ENCODE measurements at places on chromosomes 3 and 15. TPM values are rescaled to one million over a fixed set of nuclear protein-coding genes. Genes with fewer than 3 reads are reported as not detected.

GRCh38 chr3:30691249-30691880 is 85.0 kb downstream of the TGFBR2 start:
- no peak for DNase-seq
- H3K4me3 ChIP-seq: no peak overlapping the region
- H3K27me3 ChIP-seq: no peaks in the 10 kb centered on the region
- H3K36me3 ChIP-seq: peaks cover 86% of the 10 kb centered on the region
- H3K4me1 ChIP-seq: peaks cover 84% of the 10 kb centered on the region

- H3K36me3 ChIP-seq: no peaks in the 10 kb centered on the region
- no peak for DNase-seq
- H3K4me3 ChIP-seq: no peak overlapping the region
Measured at GRCh38 chr3:55333923-55334322, 153.2 kb downstream of the WNT5A start.

GRCh38 chr3:129645286-129645685 is 38.8 kb upstream of the PLXND1 start:
- no peak overlapping the region for H3K4me3 ChIP-seq
- H3K27me3 ChIP-seq: no peaks in the 10 kb centered on the region
- no peak for DNase-seq
- H3K27ac ChIP-seq: no peak overlapping the region

DNA sequence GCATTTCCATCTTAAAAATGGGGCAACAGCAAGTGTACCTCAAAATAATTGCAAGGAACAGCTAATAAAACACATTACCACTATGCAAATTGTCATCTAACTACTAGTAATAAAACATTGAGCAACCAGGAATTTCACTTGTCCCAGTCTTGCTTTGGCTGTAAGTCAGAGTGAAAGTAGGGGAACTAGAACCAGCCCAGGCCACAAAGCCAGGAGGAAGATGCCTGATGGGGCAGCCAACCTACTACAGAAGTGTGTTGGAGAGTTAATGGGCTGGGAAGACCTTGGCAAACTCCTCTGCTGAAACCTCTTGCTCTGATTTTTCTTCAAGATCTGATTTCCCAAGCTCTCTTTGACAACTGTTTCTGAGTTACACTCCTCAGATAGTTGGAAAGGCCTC is 40.2 kb upstream of the LPP start:
- H3K4me3 ChIP-seq: no peak overlapping the region
- H3K27ac ChIP-seq: no peak overlapping the region
- no peak for DNase-seq
- peaks cover 4% of the 10 kb centered on the region for H3K4me1 ChIP-seq
- no peaks in the 10 kb centered on the region for H3K27me3 ChIP-seq

DNA sequence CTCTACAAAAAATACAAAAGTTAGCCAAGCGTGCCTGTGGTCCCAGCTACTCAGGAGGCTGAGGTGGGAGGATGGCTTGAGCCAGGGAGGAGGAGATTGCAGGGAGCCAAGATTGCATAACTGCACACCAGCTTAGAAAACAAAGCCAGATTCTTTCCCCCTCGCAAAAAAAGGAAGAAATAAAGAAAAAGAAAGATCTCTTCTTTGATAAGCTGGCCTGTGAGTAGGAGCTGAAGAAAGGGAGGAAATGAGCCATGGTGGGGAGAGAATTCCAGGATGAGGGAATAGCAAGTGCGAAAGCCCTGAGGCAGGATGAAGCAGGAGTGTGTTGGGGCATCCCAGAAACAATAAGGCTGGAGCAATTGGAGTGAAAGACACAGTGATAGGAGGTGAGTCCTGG is 24.5 kb upstream of the TOP2B start:
- H3K27me3 ChIP-seq: peaks cover 12% of the 10 kb centered on the region
- no peak overlapping the region for H3K27ac ChIP-seq
- no peak overlapping the region for H3K4me3 ChIP-seq

GOLGA6L4 gene
- 1.0 TPM for total RNA-seq

GRCh38 chr3:55626279-55626665 is 139.2 kb upstream of the WNT5A start:
- H3K4me3 ChIP-seq: no peak overlapping the region
- no peak overlapping the region for H3K27ac ChIP-seq
- no peaks in the 10 kb centered on the region for H3K27me3 ChIP-seq
- no peak for DNase-seq
- no peaks in the 10 kb centered on the region for H3K4me1 ChIP-seq
- H3K36me3 ChIP-seq: no peaks in the 10 kb centered on the region

DNA sequence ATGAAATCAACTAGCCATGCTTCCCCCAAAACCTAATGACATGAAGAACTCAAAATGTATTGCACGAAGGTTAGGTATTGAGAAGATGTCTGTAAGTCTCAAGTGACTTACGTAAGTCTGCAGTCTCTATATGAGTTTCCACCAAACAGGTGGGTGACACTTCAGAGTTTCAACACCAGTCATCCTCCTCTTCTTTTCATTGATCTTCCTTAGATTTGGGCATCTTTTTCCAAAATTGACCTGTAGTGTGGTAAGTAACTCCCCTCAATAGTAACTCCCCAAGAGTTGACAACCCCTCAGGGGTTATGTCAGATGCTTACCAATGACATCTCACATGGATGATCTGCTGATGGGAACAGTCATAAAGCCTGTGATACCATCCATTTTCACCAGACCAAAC is 46.1 kb downstream of the GPR176 start:
- H3K27me3 ChIP-seq: peaks cover 3% of the 10 kb centered on the region
- no peaks in the 10 kb centered on the region for H3K36me3 ChIP-seq
- H3K4me1 ChIP-seq: no peaks in the 10 kb centered on the region
- DNase-seq: no peak

GRCh38 chr15:29880886-29881285 is 58.6 kb upstream of the TJP1 start:
- no peaks in the 10 kb centered on the region for H3K4me1 ChIP-seq
- H3K36me3 ChIP-seq: no peaks in the 10 kb centered on the region
- no peak for DNase-seq
- H3K4me3 ChIP-seq: no peak overlapping the region
- peaks cover 29% of the 10 kb centered on the region for H3K27me3 ChIP-seq

GRCh38 chr3:86965166-86965565 is 25.8 kb downstream of the VGLL3 start:
- DNase-seq: no peak
- no peaks in the 10 kb centered on the region for H3K36me3 ChIP-seq
- no peak overlapping the region for H3K27ac ChIP-seq
- no peaks in the 10 kb centered on the region for H3K4me1 ChIP-seq
- H3K4me3 ChIP-seq: no peak overlapping the region
- H3K27me3 ChIP-seq: no peaks in the 10 kb centered on the region

IL20RB gene
- 1.2 TPM for total RNA-seq

CATSPER2 gene
- total RNA-seq: 9.0 TPM

COX17 gene
- 86.7 TPM for total RNA-seq

- H3K27ac ChIP-seq: peak overlapping the region; percentile 87
- H3K36me3 ChIP-seq: peaks cover 55% of the 10 kb centered on the region
- no peaks in the 10 kb centered on the region for H3K27me3 ChIP-seq
- peaks cover 86% of the 10 kb centered on the region for H3K4me1 ChIP-seq
- no peak for DNase-seq
Measured at GRCh38 chr3:31559872-31560534, 27.3 kb downstream of the STT3B start.

PLEKHO2 gene
- 10.4 TPM for total RNA-seq

ARHGAP11A gene
- total RNA-seq: 92.3 TPM

GRCh38 chr15:31080591-31081014 is 20.9 kb downstream of the TRPM1 start:
- peak overlapping the region; percentile 38 for H3K4me3 ChIP-seq
- no peaks in the 10 kb centered on the region for H3K36me3 ChIP-seq
- DNase-seq: peak; percentile 45
- H3K4me1 ChIP-seq: peaks cover 4% of the 10 kb centered on the region
- peaks cover 12% of the 10 kb centered on the region for H3K27me3 ChIP-seq
- no peak overlapping the region for H3K27ac ChIP-seq

DNA sequence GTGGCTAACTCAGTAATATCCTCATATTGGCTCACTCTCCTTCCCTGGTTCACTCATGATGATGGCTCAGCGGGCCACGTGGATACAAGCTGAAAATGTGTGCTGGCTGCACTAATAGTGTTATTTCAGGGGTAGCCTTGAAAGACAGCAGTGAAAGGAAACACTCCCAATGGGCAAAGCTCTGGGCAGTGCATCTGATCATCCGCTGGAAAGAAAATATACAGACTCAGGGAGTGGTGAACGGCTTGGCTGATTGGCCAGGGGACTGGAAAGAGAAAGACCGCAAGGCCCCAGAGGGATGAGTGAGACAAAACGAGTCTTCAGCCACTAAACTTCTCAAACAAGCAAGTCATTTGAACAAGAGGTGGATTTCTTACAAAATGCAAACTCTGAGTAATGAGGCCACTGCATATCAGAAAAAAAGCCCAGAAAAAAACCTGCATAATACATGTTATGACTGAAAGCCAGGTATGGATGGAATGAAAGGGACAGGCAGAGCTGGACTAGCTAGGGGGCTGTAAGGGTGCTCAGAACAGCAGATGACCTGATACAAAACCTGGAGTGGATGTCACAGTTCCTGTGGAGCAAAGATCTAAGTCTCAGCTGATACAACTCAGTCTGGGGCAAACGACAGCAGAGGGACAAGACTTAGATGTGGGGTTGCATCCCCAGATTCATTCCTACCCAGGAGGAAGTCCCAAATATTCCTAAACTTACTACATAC is 33.3 kb downstream of the CMTM6 start:
- H3K27ac ChIP-seq: peak overlapping the region; percentile 21
- H3K4me3 ChIP-seq: no peak overlapping the region
- H3K27me3 ChIP-seq: no peaks in the 10 kb centered on the region
- DNase-seq: no peak
- peaks cover 42% of the 10 kb centered on the region for H3K4me1 ChIP-seq

GATA2 gene
- not detected for total RNA-seq

DNA sequence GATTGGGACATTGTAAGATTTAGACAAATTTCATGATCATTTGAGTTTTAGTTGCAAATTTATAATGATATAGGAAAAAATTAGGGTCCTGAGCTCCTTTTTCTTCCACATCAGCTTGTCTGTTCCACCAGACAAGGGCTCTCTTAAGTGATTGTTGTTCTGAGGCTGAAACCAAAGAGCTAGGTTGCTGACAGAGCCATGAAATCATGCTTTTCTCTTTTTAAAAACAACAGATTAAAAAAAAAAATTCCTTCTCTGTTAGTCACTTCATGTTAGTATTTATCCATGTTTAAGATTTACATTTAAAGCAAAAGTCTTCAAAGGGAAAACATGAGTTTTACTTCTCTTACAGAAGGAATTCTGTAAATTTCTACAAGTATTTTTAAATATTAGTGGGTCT is 56.8 kb downstream of the ATP2C1 start:
- H3K27ac ChIP-seq: no peak overlapping the region
- H3K4me1 ChIP-seq: peaks cover 20% of the 10 kb centered on the region
- no peaks in the 10 kb centered on the region for H3K27me3 ChIP-seq
- H3K4me3 ChIP-seq: no peak overlapping the region
- DNase-seq: no peak

DNA sequence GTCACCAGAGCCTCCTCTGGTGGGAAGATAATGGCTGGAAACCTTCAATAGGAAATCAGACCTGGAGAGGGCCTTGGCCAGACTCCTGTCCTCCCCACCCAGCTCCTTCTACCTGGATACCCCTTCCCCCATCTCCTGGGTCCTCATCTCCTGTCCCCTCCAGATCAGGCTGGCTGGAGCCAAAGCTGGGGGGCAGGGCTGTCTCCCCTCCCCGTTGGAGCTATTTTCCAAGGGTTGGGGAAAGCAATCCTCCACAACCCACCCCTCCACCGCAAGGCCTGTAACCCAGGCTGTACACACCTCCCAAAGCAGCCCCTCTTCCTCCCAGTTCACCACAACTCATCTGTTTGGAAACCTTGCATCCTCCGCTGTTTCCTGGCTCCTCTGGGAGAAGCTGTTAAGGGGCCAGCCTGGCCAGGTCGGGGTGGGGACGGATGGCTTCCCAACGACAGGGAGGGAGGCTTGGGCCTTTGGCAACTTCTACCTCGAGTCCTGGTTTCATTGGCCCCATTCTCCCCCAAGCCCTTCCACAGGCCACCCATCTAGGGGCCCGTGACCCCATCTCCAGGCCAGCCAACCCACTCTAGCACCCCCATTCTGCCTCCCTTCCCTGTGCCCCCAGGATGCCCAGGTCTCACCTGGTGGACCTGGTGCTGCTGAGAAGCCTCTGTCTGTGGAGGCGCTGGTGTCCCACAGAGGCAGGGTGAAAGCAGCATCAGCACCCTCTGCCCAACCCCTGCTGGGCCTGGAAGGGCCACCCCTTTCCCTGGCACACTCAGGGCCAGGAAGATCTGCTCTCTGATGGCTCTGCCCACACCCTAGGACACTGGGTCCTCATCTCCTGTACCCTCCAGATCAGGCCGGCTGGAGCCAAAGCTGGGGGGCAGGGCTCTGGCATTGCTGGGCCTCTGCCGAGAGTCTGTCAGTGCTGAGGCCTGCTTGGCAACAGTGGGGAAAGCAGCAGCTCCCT is 22.1 kb upstream of the GOLGA6C start:
- no peaks in the 10 kb centered on the region for H3K4me1 ChIP-seq
- no peaks in the 10 kb centered on the region for H3K36me3 ChIP-seq
- H3K27ac ChIP-seq: no peak overlapping the region
- H3K4me3 ChIP-seq: no peak overlapping the region
- peaks cover 12% of the 10 kb centered on the region for H3K27me3 ChIP-seq

DNA sequence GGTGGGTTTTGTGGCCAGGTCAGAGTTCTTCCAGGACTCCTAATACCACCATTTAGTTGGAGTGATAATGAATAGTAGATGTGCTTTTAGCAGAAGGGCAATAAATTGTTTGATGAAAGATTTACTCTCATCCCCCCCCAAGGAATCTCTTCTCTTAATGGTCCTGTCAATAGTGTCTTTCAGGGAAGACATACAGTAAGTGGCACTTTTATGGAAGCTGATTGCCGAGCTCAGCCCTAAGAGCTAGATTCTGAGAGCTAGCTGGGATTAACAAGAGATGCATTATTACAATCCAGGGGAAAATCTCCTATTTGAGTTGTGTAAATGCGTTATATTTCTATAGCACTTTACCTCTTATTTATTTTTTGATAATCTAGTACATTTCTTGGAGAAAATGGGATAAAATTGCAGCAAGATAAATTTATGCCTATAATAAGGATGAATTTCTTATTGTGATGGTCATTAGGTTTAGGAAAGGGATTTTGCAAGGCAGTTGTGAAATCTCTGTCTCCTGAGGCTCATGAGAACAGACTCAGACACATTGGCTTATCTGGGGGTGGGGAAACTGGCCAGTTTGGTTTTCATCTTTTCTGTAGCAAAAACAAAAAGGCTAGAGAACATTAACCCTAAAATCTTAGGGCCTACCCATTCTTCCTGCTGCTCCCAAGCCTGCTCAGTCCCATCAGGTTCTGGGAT is 41.6 kb upstream of the CLSTN2 start:
- no peak overlapping the region for H3K27ac ChIP-seq
- no peaks in the 10 kb centered on the region for H3K4me1 ChIP-seq
- no peak overlapping the region for H3K4me3 ChIP-seq
- no peaks in the 10 kb centered on the region for H3K36me3 ChIP-seq
- H3K27me3 ChIP-seq: no peaks in the 10 kb centered on the region

GRCh38 chr15:92629975-92630626 is 25.5 kb downstream of the FAM174B start:
- H3K4me3 ChIP-seq: no peak overlapping the region
- peak; percentile 14 for DNase-seq
- no peak overlapping the region for H3K27ac ChIP-seq
- peaks cover 2% of the 10 kb centered on the region for H3K27me3 ChIP-seq
- H3K36me3 ChIP-seq: peaks cover 1% of the 10 kb centered on the region
- H3K4me1 ChIP-seq: peaks cover 10% of the 10 kb centered on the region

- DNase-seq: no peak
- no peak overlapping the region for H3K4me3 ChIP-seq
- H3K4me1 ChIP-seq: no peaks in the 10 kb centered on the region
- no peak overlapping the region for H3K27ac ChIP-seq
Measured at GRCh38 chr15:86595741-86596140, 516.1 kb downstream of the AGBL1 start.
